ENCODE measurements at places on chromosomes 1 and 21. TPM values are rescaled to one million over a fixed set of nuclear protein-coding genes. Genes with fewer than 3 reads are reported as not detected.

GRCh38 chr1:41110286-41110685, 88.8 kb upstream of the SLFNL1 start:
- no peak for DNase-seq

Gene SLC2A1
- total RNA-seq = 141 TPM

DNA sequence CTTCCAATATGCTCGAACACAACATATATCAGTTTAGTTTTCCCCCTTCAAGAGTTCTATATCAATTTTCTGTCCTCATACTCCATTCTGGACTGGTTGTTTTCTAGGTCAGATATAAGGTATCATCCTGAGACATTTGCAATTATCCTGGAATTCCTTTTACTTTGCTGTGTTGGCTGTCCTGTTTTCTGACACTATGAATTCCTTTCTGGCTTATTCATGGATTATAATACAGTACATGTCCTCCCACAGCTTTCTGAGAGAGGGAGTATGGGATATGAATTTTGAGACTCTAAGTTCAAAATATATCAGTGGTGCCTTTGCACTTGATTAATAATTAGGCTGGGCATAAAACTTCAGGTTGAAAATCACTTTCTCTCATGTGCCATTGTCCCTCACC, 11.9 kb downstream of the PHTF1 start:
- no peak for DNase-seq

DNA sequence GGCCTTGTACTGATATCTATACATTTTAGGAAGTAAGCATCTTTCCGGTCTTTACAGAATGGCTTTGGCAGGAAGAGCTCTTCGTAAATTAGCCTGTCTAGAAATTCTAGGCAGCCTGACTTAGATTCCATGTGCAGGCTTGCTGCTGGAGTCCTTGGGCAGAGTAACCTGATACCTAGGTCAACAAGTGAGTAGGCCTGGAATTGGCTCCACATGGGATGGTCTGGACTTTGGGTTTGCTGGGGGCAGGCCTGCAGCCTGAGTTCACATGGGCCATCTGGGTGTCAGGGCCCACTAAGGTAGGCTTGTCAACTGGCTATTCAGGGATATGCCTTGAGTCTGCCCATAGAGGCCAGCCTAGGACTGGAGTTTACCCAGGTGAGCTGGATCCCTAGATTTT, 59.6 kb upstream of the CYYR1 start:
- no peak for DNase-seq

Gene HSD3B1
- not detected for total RNA-seq

DNA sequence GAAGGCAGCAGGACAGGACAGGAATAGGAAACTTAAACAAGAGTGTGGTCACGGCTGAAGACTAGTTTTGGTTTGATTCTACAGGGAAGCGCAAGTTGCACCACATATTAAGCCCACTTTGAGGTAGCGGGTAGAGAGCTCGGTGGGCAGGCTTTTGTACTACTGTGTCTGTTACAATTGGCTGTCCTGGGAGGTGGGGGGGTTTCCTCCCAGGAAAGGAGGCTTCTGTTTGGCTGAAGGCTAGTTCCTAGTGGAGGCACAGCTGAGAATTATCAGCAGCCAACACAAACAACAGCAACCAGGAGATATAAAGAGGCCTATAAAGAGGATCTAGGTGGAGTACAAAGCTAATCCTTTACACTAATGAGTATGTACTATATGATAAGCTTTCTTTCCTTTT, 62.7 kb downstream of the ZNF648 start:
- DNase-seq = no peak

Gene MIB2
- 40.3 TPM for total RNA-seq

GRCh38 chr1:42430286-42431135, 25.3 kb downstream of the ZMYND12 start:
- no peak for DNase-seq

Gene FALEC
- 0.40 TPM for total RNA-seq

Gene S100A7
- total RNA-seq = not detected

DNA sequence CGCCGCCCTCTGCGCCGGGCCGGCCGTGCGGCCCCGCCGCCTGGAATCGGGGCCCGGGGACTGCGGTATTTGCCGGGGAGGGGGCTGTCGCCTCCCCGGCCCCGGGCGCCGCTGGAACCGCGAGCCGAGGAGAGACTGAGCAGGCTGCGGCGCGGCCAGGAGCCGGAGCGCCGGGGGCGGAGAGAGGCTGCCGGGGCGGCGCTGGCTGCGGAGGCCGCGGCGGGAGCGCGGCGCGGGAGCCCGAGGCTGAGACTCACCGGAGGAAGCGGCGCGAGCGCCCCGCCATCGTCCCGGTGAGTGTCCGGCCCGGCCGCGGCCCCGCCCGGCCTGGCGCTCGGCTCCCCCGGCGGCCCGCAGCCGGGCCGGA, 746 bp downstream of the DYRK1A start:
- no peak for DNase-seq

- DNase-seq = no peak
Observed at GRCh38 chr1:114585231-114585630, 3.8 kb upstream of the BCAS2 start.

GRCh38 chr1:32273391-32274208, 18.3 kb upstream of the HDAC1 start:
- peak; percentile 84 for DNase-seq

DNA sequence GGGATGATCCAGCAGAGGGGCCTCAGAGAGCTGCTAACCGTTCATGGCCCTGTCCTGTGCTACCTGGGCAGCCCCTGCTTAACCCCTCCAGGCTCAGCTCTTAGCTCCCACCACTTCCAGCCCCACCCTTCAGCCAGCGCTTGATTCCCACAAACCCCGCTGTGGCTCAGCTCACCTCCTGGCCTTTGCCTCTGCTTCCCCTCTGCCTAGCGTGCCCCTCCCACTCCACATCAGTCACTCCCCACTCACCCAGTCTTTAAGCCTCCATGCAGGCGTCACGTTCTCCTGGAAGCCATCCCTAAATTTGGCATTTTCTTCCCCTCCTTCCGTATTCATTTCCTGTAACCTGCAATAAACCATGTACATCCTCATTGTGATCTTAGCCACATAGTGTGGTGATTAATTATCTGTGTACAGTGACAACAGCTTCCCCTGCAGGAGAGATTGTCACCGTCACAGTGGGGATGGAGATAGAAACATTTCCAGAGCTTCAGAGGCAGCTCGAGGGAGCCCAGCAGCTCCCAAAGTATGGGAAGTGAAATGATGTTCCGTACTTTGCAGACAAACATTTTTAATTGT, 65.5 kb downstream of the EPHB2 start:
- no peak for DNase-seq

Gene C4BPB
- total RNA-seq = 0.27 TPM

Gene KCNJ9
- total RNA-seq = not detected

DNA sequence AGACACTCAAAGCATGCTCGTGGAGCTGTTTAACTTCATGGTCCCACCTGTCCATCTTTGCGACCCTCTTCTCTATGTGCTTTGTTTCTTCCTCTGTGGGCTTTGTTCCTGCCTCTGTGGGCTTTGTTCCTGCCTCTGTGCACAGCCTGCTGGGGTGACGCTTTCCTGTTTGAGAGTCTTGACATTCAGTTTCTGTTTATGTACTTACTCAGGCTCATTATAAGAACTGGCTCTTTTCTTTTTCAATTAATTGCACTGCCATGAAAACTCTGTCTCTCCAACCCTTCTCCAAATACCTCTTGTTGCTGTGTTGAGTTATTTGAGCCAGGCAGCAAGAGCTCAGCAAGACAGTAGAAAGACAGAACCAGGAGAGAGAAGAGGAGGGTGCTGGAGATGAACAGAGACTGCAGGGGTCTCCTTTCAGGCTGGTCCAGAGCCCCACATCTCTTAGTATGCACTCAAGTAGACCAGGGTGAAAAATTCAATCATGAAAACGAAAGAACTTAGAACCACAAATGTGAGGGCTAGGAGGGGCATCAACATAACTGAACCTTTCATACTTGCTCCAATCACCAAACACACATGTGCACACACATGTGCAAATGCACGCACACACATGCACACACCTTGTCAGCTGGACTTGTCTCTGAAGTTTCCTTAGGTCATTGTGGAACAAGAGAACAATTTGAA, 88.3 kb upstream of the SGIP1 start:
- peak; percentile 44 for DNase-seq

GRCh38 chr1:59979666-59980065, 53.1 kb upstream of the CYP2J2 start:
- no peak for DNase-seq

DNA sequence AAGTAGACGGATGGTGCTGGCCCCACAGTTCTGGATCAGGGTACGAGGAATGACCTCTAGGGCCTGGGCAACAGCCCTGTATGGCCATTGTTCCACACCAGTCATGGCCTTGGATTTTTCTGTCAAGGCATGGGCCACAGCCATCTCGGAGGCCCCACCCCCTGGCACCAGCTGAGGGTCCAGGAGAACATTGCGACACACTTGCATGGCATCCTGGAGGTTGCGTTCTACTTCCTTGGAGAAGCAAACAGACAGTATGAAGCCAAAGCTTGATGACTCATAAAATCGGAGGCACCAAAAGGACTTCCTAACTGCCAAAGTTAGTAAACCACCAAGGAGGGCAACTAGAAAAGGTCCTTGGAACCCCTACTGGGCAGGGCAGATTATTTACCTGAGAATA, 11.9 kb upstream of the VHLL start:
- no peak for DNase-seq

- no peak for DNase-seq
Observed at GRCh38 chr1:85983316-85983715, 173.3 kb downstream of the COL24A1 start.

- DNase-seq = peak; percentile 37
Observed at GRCh38 chr1:161071886-161072371, 2.2 kb upstream of the ARHGAP30 start.

Gene OR2T29
- total RNA-seq = not detected

DNA sequence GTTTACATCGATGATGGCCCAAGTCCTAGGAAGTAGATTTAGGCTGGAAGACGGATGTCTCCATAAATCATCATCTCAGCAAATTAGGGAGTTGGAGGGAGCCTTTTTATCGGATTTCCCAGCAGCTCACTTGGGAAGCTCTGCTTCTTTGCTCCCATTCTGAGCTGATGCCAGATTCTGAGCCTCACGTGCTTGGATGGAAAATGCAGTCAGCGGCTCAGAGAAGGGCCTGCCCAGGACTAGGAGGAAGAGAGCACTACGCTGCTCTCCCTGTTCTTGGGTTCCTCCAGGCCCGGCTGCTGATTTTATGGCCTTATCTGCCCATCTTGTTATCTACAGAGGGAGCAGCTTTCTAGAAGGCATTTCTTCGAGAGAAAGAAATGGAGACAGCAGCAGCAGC, 42.0 kb downstream of the UBIAD1 start:
- no peak for DNase-seq

DNA sequence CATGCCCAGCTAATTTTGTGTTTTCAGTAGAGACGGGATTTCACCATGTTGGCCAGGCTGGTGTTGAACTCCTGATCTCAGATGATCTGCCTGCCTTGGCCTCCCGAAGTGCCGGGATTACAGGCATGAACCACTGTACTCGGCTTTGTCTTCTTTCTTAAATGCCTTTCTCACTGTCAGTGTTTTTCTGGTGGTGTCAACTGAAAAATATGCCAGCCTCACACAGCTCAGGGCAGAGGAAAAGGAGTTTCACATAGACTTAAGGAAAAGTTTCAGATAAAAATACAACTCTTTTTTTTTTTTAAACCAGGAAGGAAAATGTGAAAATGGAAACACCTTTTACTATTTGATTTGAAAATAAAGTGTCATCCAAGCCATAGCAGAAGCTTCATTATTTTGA, 4.6 kb upstream of the MAB21L3 start:
- DNase-seq = no peak

- no peak for DNase-seq
Observed at GRCh38 chr1:218259800-218260199, 25.3 kb upstream of the RRP15 start.

DNA sequence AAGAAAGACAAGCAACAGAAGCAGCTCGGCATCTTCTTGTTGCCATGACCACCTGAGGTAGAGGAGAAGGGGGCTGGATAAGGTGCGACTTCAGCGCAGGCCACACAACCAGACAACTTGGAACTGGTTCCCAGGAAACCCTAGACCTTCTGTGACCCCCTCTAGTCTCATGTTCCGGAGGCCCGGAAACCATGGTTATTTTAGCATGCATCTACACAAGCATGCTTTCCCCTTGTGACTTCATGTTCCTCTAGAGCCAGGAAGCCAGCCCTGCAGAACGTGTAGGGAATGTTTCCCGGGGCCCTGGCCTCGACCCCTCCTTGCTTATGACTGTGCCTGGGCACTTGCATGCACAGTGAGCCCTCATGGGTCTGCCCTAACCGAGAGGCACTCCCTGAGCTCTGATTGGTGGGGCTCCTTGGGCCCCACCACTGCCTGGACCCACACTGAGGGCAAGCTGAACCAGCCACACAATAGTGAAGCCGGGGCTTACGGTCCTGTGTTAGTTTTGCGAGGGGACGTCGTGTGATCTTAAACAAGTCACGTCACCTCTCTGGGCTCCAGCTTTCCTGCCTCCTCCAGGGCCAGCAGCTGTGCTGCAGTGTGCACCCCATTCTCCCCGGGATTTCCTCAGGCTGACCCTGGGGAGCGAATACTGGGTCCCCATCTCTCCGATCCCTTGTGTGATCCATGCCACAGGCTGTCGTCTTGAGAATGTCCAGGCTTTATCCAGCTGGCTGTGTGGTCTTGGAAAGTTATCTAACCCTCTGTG, 12.0 kb upstream of the MX2 start:
- no peak for DNase-seq

DNA sequence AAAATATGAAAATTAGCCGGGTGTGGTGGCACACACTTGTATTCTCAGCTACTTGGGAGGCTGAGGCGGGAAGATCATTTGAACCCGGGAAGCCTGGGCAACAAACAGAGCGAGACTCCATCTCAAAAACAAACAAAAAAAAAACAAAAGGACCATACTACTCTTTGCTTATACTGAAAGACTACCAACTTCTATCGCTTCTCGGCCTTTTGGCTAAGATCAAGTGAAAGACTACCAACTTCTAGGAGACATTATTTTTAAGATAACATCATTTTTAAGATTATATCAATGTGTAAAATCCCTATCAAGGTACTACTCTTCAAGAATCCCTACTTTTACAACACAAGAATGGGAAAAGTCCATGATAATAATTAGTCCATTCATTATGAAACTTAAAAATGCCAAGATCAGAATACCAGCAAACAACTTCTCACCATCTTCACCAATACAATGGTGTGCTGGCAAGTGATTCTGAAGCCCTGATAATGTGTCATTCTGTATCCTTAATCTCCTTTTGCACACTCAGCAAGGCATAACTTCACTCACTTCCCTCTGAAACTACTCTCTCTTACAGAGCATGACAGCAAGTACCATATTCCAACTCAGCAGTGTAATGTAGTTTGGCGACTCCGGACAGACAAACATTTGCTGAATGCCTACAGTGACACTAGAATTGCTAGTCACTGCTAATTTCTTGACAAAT, 1.7 kb downstream of the PTP4A2 start:
- no peak for DNase-seq
